ENCODE measurements at places on chromosomes 13 and 19.

DNA sequence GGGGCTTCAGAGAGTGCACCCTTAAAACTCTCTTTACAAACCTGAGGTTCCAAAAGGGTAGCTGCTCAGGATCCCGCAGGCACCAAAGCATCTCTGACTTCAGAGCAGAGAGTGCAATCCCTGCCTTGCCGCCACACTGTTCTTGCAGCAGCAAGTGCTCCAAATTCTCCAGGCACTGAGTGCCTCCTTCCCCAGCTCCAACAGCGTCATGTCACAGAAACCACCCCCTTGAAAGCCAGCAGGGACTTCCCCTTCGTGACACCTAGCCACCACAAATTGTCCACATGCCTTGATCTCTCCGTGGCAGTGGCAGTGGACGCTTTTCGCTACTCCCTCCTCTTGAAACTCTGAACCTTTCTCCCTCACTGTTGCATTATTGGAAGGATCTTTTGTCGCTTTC is 39.9 kb downstream of the MBNL2 start:
- DNase-seq: no peak

GRCh38 chr13:79508224-79508961 is 27.4 kb downstream of the NDFIP2 start:
- peak; percentile 7 for DNase-seq

- no peak for DNase-seq
These were observed 15.5 kb upstream of the ZNF414 start for GRCh38 chr19:8529369-8530006.

- no peak for DNase-seq
These were observed 6.2 kb downstream of the HSD17B14 start for GRCh38 chr19:48830088-48830487.

DNA sequence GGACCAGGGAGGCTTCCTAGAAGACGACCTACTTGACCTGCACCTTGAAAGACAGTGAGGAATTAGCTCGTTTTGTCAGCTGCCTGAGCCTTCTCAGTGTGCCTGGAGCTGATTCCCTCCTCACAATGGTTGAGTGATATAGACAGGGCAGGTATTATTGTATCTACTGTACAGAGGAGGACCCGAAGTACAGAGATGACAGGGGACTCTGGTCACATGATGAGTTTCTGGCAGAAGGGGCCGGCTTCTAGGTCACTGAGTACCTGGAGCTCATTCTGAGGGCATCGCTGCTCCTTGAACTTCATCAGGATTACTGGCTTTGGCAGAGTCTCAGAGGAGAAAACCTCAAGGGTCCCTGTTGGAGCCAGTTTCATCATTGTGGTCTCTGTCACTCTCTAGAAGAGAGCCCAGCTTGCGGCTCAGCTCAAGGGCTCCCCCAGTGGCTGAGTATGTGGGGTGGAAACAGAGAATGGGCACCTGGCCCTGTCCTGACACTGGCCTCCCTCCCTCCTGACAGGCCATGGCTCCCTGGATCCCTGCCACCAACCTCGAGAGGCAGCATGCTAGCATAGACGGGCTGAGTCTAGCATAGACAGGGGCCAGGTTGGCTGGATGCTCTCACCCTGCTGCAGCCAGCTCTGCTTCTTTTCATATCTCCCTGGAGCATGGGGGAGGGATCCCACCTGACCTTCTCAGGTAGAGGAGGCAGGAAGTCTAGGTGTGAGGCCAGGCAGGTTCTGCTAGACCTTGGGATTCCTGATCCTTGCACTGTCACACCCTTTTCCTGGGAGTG is 38.7 kb downstream of the NFIX start:
- DNase-seq: peak; percentile 71

DNA sequence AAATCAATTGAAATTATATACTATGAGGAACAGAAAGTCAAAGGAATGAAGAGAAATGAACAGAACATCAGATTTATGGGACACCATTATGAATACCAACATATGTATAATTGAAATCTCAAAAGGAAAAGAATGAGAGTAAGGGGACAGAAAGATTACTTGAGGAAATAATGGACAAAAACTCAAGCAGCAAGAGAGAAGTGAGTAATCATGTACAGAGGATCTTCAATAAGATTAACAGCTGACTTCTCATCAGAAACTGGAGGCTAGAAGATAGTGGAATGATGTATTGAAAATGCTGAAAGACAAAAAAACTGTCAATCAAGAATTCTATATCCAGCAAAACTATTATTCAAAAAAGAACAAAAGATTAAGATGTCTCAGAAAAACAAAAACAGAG is 10.4 kb downstream of the MTUS2 start:
- DNase-seq: no peak

DNA sequence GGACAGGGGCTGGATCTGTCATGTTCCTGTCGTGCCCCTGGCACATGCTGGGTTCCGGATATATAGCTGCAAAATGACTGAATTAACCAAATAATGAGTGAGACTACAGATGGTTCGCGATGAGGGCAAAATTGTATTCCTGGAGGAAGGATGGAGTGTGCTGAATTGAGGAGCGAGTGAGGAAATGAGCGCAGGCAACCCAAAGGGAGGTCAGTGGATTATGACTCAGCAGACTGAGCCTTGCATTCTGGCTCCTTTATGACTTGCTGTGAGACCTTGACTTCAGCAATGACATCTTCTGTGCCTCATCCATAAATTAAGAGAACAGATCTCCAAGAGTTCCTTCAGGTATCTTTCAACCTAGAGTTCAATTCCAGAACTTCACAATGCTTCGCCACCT is 115.0 kb upstream of the CLDN10 start:
- no peak for DNase-seq

DNA sequence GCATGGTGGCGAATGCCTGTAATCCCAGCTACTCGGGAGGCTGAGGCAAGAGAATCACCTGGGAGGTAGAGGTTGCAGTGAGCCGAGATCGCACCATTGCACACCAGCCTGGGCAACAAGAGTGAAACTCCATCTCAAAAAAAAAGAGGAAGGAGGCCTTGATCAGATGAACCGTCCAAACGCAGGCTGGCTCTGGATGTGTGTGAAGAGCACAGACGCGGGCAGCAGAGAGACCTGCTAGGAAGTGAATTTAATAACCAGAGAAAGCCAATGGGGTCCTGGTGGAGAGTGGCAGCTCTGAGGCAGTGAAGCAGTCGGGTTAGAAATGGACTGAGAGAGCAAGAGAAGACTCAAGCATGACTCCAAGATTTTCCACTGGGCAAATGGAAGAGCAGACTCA is 136.5 kb downstream of the RNF17 start:
- no peak for DNase-seq

DNA sequence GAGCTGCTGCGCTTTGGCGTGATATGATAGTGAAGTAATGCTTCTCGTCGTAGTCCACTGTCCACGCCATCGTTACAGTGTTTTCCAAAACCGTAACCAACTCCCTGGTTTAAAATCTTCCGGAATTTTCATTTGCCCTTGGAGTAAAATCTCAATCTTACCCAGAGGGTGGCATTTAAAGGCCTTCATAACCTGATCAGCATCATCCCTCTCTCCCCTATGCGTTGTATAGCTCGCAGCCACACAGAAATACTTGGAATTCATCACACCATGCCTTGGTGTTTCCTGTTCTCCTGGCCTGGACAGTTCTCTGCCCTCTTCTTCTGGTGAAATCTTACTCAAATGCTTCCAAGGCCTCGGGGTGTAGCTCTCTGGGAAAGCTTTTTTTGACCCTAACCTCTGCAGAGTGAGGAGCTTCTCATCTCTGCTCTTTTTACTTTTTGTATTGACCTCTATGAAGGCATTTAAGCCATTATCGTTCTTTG is 839 bp downstream of the MPHOSPH8 start:
- peak; percentile 46 for DNase-seq

DNA sequence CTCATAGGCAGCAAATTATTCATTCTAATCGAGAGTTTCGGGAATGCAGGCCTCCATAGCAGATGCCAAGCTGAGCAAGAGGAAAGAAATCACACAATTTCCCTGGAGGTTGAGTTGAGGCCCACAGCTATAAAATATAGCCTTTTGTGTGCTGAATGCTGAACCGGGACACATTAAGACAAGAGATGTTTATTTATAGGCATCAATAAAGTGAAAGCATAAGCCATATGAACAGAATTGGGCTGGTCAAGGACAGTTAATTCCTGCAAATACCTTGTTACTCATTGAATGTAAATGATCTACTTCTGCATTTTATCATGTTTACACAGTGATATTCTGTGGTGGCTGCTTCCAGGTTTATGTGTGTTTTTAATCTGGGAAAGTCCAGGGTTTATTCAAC is 461.7 kb downstream of the KLF12 start:
- no peak for DNase-seq

- DNase-seq: no peak
These were observed at the start of gene DENND1C for GRCh38 chr19:6481541-6482342. TSS of gene DENND1C (minus strand) at chr19:6481787. CDS start at chr19:6481695, 92 bp downstream.

GRCh38 chr13:72004784-72005374 is 137.9 kb upstream of the DACH1 start:
- peak; percentile 1 for DNase-seq

DNA sequence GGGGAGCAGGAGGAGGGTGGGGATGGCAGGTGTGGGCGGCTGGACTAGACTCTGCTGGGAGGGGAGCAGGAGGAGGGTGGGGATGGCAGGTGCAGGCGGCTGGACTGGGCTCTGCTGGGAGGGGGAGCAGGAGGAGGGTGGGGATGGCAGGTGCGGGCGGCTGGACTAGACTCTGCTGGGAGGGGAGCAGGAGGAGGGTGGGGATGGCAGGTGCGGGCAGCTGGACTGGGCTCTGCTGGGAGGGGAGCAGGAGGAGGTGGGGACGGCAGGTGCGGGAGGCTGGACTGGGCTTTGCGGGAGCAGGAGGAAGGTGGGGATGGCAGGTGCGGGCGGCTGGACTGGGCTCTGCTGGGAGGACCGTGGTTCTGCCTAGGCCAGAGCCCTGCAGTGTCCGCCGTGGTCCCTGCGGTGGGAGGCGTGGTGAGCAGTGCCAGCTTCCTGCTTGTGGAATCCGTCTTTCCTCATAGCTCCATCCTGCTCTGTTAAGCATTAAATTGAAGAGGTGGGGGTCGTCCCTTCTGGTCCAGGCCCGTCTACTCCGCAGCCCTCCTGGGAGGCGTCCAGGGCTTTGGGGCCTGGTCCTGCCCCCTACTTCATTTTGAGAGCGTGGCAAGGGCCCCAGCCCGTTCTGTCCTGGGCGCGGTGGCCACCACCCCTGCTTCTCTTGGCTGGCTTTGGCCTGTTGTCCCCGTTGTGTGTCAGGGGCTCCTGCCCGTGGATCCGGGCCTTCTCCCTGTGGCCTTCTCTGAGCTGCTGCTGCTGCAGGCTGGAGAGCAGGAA is 4.7 kb downstream of the SPPL2B start:
- no peak for DNase-seq

DNA sequence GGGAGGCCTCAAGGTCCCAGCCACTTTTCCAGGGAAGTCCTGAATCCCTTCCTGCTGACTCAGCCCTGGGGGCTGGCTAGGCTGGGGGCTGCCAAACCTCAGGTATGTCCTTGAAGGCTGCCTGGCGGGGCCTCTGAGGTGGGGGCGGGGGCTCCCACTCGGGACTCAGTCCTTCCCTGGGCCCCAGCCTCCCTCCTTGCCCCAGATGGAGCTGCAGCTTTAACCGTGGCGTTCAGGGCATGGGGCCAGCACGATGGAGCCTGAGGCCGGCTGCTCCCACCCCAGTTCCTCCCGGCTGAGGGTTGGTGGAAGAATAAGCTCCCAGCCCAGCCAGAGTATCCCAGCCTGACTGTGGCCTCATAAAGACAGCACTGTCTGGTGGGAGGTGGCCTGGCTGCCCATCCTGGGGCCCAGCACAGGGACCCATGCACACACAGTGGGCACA is 12.4 kb downstream of the CILP2 start:
- peak; percentile 38 for DNase-seq

DNA sequence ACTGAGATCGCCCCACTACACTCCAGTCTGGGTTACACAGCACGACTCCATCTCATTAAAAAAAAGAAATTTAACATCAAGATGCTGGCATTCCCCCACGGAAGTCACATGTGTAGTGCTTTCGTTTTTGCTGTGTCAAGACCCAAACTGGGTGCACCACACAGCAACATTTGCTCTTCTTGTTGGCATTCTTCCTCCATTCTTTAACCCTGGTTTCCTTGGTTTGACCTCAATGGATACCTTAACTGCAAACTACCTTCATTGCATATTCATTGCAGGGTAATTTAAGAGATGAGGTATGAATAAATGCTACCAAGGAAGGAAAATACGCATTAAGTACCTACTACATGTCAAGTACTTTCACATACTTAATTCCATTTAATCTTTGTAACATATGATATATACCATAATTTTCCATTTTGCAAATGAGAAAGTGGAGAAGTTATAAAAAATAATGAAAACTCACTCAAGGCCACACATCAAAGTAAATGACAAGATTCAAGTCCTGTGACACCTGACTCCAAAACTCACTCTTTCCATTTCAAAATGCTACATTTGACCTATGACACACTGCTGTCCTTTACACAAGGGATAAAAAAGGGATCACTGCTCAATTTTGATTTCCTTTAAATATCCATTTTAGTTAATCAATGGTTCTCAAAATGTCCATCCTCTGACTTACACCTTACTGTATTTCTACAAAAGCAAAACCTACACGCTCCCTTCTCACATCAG is 59.2 kb downstream of the STK24 start:
- DNase-seq: no peak

- DNase-seq: no peak
These were observed 171.0 kb downstream of the GPC6 start for GRCh38 chr13:93397619-93398018.

DNA sequence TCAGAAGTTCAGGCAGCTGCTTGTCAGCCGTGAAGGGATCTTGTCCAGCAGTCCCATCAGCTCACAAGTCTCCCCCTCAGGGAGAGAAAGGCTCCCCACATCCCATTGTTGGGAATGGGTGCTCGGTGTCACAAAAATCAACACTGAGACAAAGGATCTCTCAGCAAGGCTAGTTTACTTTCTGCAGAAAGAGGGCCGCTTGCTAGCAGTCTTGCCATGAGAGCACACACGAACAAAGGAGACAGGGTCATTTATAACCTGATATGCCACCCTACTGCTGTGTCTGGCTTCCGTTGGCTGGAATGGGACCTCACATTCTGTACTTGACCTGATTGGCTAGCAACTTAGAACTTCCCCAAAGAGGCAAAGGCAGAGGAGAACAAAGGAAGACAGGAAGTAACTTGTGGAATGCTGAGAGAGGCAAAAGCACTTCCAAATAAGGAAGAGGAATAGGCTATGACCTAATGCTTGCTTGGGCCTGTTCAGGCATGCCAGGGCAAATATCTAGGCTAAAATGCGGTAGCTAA is 8.7 kb upstream of the IGFL3 start:
- peak; percentile 98 for DNase-seq

- peak; percentile 55 for DNase-seq
These were observed 12.7 kb downstream of the CEACAM21 start for GRCh38 chr19:41588497-41589209.

GRCh38 chr13:50122455-50122854 is 107.2 kb downstream of the KCNRG start:
- no peak for DNase-seq

- DNase-seq: no peak
These were observed 504.2 kb downstream of the RFC3 start for GRCh38 chr13:34322014-34322742.

GRCh38 chr19:4641132-4641531 is 1.8 kb downstream of the TNFAIP8L1 start:
- DNase-seq: no peak

Measured in fibroblast of pulmonary artery (primary cell).